Hematopoietic multipotent progenitor cell treated with erythropoietin and hydrocortisone succinate and interleukin-3 and kit ligand, for 17 days (in vitro differentiated cells): ENCODE measurements at places on chromosomes 16 and 17.

GRCh38 chr16:63185235-63185780 is 1149.1 kb upstream of the CDH8 start:
- no peak for DNase-seq

- no peak for DNase-seq
Measured at GRCh38 chr17:337866-338265, 14.7 kb downstream of the RPH3AL start.

- DNase-seq, result no peak
Measured at GRCh38 chr16:28544998-28545397, 6.2 kb upstream of the NUPR1 start.

DNA sequence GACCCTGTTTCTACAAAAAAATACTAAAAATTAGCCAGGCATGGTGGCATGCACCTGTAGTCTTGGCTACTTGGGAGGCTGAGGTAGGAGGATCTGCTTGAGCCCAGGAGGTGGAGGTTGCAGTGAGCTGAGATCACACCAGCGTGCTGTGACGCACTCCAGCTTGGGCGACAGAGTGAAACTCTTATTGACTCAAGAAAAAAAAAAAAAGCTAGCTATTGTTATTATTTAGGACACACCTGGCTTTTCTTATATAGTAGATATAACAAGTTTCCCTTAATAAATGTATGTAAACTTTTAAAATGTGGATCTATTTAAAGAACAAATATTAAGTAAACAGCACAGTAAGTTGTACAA is 1.8 kb downstream of the RABEP2 start:
- DNase-seq, result no peak

GRCh38 chr17:2081564-2081963 is 26.7 kb downstream of the HIC1 start:
- no peak for DNase-seq

DNA sequence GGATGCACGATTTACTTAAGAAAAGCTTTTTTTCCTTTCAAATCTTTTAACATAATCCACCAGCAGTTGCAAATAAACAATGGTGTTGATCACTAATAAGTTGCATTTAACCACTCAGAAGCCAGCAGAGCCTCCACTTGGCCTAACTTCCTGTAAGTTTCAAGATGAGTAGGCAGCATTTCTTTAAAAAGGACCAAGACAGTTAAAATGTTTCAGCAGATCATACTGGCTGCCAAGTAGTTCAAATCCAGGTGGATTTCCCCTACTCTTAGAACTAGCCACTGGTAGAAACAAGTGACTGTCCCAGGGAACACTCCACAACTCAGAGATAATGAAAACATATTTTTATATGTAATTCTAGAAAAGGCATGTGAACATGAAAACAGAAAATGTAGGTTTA is 17.0 kb upstream of the RFFL start:
- DNase-seq, result no peak

- no peak for DNase-seq
Measured at GRCh38 chr17:10117581-10118001, 80.8 kb downstream of the GAS7 start.

DNA sequence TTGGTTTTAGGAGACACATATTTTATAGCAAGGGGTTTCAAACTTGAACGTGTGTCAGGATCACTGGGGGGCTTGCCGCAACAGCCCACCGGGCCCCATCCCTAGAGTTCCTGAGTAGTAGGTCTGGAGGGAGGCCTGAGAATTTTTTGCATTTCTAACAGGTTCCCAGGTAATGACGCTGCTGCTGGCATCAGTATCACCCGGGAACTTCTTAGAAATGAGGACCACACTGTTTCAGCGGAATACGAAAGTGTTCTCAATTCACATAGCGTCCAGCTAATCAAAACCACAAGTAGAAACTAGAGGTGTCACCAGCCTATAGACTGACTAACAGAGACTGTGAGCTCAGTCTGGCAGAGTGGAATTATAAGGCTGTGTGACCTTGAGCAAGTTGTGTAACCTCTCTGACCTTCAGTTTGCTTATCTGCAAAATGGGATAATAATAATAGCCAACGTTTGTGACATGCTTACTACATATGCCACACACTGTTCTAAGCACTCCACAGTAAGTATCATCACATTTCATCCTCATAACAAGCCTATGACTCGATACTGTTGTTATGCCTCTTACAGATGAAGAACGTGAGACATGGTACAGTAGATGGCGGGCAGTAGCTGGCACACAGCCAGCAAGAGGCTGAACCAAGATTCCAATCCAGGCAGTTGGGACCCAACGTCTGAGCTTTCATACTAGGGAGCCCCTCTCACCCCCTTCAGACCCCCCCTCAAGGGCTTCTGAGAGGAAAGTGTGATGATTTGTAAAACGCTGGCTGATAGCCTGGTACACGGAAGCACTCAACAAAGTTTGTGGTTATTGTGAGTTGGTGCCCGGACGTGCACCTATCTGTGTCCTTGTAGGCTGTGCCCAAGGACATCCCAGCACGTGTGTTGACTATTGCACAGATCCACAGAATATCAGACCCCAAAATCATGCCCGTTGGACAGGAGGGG is 4.6 kb upstream of the ICAM2 start:
- peak; percentile 82 for DNase-seq

DNA sequence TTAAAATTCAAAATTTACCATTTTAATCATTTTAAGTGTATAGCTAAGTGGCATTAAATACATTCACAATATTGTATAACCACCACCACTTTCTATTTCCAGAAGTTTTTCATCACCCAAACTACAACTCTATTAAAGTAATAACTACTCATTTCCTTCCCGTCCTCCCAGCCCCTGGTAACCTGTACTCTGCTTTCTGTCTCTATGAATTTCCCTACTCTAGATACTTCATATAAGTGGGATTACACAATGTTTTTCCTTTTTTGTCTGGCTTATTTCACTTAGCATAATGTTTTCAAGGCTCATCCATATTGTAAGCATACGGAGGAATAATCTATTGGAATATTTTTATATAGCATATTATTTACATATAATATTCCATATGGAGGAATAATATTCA is 29.7 kb downstream of the ESRP2 start:
- DNase-seq, result no peak

GRCh38 chr16:87380403-87380802 is 3.2 kb downstream of the FBXO31 start:
- no peak for DNase-seq

GRCh38 chr16:67702130-67702529 is 17.0 kb downstream of the GFOD2 start:
- DNase-seq, result no peak

DNA sequence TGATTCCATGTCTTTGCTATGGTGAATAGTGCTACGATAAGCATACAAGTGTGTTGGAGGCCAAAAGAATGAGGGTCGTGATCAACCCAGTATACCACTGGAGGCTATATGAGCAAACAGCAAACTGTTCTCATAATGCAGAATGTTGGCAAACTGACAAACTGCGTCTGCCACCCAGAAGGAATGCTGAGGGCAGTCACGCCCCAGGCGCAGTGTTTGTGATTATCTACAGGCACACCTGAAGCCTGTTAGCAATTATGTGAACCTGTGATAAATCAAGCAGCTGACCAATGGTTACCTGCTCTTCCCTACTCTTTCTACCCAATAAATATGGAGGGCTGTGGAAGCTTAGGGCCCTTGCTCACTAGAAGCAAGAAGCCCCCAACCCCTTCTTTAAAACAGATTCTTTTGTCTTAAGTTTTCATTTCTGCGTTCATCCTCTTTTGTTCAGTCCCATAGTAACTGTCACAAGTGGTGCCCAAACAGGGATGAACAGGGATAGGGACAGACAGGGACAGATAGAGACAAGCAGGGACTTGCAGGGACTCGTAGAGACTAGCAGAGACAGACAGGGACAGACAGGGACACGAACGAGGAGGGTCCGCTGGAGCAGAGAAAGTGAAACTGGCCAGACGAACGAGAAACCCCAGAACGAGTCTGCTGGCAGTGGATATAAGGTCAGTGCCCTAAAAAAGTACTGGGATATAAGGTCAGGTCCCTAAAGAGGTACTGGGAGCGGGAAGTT is 25.1 kb downstream of the CD300LG start:
- no peak for DNase-seq

DNA sequence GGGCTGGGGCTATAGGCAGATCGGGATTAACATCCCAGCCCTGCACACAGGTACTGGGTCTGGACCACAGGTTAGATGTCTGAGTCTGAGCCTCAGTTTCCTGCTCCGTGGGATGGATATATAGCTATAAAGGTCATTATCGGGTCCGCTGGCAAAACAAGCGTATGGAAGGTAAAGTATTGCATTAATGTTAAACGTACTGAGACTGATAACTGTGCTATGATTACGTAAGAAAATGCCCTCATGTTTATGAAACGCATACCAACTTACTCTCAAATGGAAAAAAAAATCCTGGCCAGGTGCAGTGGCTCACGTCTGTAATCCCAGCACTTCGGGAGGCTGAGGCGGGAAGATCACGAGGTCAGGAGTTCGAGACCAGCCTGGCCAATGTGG is 135.2 kb downstream of the CCDC182 start:
- DNase-seq, result no peak
